ENCODE measurements at places on chromosomes 12 and 14.

DNA sequence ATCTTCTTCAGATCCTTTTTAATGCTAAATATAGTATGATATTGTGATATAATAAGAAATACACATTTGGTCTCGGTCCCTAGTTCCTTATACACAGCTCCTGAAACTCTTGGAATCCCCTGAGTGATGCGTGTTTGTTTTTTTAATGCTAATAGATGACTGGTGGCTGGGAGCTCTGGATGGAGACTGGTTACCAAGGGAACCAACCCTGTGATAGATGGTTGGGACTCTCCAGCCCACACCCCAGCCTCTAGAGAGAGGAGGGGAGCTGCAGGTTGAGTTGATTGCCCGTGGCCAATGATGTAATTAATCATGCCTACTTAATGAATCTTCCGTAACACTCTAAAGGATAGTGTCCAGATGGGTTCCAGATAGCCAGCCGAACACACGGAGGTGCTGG lies 140.6 kb downstream of the FBXL14 start:
- no peak for DNase-seq

DNA sequence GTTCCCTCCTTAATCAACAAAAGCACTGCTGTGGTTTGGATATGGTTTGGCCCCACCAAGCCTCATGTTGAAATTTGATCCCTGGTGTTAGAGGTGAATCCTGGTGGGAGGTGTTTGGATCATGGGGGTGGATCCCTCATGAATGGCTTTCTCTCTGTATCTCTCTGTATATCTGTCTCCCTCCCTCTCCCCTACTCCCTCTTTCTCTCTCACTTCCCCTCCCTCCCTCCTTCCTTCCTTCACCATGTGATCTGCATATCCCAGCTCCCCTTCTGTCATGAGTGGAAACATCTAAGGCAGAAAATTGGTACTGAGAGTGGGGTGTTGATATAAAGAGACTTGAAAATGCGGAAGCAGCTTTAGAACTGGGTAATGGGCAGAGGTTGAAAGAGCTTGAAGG lies 5.2 kb downstream of the GSKIP start:
- no peak for DNase-seq

DNA sequence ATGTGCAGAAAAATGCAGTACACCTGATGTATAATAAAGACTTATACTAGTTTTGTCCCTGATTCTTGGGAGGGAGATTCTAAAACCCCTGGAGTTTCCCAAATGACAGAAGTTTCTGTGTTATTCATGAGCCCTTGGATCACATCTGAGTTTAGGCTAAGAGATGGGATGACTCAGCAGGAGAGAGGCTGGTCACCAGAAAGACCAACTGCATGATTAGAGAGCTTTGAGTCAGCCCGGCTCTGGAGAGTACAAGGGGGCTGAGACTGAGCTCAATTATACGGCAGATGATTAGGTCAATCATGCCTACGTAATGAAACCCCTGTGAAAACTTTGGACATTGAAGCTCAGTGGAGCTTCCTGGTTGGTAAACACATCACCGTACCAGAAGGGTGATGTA lies 174.2 kb downstream of the SSPN start:
- DNase-seq, result no peak

DNA sequence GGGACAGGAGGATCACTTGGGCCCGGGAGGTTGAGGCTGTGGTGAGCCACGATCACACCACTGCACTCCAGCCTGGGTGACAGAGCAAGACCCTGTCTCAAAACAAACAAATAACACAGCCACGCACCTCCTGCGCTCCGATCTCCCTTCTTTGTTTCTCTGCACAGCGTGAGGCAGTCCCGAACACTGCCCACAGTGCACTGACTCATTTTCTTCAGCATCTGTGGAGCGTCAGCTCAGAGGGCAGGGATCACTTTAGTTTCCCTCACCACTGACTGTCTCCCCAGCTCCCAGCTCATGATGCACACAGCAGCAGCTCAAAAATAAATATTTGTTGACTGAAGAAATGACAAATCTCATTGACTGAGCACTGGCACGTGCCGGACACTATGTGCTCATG lies 883 bp upstream of the MYL2 start:
- DNase-seq, result no peak

DNA sequence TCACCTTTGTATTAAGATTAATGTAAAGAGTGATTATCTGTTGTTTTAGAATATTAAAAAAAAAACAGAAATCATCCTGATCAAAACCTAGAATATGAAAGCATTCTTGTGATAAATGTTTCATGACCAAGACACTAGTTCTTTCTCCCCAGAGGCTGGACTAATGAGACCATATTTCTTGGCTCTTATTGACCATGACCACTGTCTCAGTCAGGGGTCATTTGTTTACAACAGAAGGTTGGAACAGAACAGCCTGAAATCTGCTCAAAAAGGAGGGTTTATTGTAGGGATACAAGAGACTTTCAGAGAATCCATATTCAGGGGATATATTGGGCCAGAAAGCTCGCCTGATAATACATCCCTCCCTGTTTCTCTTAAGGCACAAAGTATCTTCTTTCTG lies 87.7 kb downstream of the TMEM30B start:
- DNase-seq, result no peak

- no peak for DNase-seq
Measured at GRCh38 chr12:119744900-119745606, 77.1 kb downstream of the PRKAB1 start.

- DNase-seq, result no peak
Measured at GRCh38 chr14:36167431-36167830, 9.1 kb downstream of the PTCSC3 start.

- DNase-seq, result no peak
Measured at GRCh38 chr14:89418452-89418851, 1.4 kb upstream of the FOXN3 start.

- no peak for DNase-seq
Measured at GRCh38 chr12:81330480-81330879, 252.6 kb downstream of the ACSS3 start.

- no peak for DNase-seq
Measured at GRCh38 chr14:58238252-58239243, 6.1 kb upstream of the PSMA3 start.

- no peak for DNase-seq
Measured at GRCh38 chr14:104116756-104117340, 21.5 kb upstream of the KIF26A start.

DNA sequence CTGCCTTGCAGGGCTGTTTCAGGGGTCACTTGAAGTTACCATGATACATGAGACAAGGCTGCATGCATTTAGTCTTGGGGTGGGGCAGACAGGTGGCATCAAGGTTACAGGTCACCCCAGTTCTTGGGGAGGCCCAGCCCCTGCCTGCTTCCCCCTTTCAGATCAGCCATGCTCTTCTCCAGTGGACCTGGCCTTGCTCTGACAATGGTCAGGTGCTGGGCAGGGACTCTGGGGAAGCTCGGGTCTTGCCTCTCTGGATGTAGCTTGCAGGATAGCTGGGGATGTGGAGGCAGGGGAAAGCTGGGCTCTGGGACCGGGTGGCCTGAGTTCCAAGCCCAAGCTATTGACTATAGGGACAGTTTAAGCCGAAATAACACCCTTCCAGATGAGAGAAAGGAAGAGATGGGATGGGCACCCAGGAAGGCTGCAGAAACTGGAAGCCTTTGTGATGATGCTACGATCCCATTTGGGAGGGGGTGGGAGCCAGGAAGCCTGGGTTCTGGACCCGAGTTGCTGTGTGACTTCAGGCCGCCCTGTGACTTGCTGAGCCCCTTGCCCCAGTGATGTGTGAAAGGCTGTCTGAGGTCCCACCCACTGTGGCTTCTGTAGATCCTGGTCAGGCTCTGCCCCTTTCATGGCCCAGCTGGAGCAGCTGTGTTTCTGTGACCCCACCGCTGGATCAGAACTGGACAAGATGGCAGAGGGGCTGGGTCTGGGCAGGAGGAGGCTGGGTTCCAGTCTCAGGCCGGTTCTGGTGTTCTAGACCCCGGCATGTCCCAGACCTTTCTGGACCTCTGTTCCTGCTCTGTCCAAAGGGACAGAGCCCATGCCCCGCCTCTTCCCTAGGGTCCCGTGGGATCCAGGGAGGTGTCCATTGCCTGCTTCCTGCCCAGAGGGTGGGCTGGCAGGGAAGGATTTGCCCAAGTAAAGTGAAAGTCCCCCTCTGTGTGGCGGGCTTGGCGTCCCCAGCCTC lies 2.1 kb downstream of the TNFAIP2 start:
- DNase-seq, result no peak

GRCh38 chr12:32901553-32901952 lies 5.0 kb upstream of the PKP2 start:
- DNase-seq, result no peak

DNA sequence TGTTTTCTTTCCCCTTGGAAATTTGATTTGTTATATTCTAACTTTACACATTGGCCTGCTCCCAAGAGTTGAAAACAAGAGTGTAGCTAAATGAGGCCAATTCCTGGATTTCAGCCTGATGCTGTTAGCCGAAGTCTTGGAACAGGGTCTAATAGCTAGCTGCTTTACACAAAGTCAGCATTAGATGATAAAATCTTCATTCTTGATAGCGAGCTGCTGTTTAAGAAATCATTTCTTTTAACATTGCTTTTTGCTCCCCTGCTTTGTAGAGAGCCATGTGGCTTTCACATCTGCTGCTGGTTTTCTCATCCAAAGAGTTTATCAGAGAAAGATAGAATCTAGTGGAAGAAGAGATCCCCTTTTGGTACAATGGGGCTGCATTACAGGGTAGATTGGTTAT lies 22.3 kb downstream of the FBXW8 start:
- DNase-seq, result no peak

DNA sequence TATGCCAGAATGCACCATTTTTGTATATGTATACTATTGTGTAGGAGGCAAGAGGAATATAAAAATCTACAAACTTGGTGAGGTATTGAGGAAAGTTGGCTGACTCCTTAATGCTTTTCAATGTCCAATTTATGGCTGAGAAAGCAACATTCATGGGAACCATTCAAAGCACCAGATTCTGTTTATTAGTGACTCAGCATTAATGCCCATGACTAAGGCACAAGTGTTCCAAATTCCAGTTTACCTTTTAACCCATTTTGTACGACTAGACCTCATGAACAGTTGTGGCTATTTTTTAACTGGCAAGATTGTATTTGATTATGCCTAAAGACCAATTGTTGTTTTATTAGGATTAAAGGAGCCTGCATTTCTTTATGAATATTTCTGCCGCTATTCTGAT lies 375.4 kb upstream of the ATP2B1 start:
- no peak for DNase-seq

DNA sequence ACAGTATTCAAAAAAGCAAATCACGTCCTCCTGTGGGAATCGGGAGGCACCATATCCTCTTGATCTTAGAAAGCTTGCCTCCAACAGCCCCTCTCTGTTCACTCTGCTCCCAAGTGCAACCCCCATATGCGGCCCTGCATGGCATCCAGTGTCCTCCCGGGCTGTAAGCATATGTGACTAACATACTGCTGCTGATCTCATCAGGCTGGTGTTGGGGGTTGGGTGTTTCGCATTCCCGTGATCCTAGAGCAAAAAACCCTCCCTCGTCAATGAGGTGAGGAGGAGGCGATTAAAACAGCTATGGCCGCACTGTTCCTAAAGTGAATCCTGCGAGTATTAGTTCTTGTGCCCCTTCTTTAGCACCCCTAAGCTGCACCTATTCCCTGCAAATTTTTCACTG lies 28.1 kb upstream of the PPM1A start:
- DNase-seq, result no peak

DNA sequence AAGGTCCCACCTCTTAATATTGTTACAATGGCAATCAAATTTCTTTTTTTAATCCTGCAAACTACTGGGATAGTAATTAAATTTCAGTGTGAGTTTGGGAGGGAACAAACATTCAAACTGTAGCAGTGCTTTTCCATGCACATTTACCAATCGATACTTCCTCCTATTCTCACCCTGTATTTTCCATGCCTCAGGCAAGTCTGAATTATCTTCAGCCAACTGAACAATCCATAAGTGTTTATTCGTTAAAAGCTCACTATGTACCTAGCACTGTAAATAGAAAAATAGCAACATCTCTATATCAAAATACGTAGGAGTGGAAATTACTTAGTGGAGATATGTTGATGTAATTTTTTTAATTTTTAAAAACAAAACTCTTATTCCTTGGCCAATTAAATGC lies 43.5 kb downstream of the CCDC177 start:
- DNase-seq, result no peak

DNA sequence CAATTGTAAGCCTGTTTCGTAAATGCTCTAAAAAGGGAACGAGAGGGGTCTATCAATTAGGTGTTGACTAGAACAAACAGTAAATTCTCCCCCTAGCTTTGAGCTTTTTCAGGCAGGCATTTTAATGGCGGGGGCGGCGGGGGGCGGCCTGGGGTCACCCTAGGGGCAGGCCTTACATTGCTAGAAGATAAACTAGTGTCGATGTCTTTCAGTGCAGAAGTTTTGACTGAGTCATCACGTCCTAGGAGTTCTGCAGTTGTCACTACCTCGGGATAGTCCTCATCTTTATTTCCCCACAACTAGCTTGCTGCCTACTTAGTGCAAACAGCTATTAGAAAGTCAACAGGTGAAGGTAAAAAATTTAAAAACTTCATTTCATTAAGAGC lies 1.6 kb downstream of the ATP6V1D start:
- no peak for DNase-seq

DNA sequence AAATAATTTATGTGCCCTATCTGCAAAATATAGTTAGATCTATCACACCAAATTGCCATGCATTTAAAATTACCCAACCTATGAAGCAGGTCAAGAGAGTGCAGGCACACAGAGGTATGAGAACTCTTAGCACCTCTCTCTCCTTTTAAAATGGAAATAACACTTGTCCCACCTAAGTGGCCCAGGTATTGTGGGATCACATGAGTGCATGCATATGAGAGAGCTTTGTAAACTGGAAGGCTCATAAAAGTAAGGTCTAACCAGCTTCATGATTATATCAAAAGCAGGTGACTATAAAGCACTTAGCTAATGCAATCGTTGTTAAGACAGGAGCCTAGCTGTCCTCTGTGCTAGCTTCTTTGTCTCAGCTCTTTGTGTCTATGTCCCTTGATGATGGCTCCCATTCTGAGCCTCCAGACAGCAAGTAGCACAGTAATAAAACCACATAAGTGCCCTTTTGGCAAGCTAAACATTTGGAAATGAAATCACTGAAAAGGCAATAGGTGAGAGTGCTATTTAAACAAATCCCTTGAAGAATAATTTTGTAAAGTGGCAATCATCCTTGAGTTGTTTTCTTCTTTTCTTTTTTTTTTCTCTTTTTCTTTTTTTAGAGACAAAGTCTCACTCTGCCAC lies 219.0 kb downstream of the NTF3 start:
- no peak for DNase-seq

DNA sequence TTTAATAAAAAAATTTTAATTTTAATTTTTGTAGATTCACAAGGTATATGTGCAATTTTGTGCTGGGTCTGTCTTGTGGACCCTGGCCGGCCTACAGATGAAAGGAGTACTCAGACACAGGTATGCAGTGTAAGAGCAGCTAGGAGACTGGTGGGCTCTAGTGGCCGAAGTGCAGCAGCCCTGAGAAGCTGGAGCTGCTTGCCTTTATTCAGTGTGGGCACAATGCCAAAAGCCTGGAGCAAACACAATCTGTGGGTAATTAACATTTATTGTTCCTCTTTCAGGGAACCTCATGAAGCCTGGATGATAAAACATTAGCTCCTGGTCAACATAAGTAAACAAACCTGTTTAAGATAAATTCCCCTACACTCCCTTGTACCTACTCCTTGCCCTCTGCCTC lies 135.7 kb upstream of the SEL1L start:
- DNase-seq, result no peak

Measured in activated naive CD4-positive, alpha-beta T cell (primary cell).